RKO (cell line): ENCODE measurements at places on chromosomes 13 and 19.

- no peak for DNase-seq
Observed at GRCh38 chr19:35168196-35168595, 13.7 kb downstream of the FXYD5 start.

DNA sequence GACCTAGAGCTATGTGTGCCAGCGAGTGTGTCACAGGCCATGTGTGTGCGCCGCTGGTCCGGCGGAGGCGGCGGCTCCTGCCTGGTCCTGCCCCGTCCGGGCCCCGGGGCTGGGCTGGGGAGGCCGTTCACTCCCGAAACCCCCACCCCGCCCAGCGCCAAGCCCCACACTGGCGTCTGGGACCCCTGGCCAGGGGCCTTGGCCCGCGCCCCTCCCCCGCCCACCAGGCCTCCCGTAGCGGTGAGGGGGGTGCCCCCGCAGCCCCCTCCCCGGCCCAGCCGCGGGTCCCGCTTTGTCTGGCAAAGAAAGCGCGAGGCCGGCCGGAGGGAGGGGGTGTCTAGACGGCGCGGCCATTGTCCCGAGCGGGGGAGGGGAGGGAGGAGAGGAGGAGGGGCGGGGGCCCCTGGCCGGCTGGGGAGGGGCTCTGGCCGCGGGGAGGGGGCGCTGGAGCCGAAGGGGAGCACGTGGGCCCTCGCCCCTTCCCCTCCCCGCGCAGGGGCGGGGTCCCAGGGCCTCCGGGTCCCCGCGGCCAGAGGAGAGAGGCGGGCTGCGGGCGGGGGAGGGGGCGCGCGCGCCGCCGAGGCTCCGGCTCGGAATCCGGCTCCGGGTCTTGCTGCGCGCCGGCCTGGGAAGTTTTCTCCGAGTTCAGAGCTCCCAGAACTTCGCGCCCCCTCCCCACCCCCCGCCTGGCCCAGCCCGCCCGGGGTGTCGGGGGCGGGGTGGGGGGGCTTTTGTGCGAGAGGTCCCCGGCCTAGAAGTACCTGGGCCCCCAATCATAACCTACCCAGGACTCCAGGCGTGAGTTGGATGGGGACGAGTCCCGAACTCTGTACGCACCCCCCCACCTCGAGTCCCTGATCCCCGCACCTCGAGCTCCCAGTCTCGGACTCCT is 888 bp downstream of the NOTCH3 start:
- no peak for DNase-seq

GRCh38 chr13:106349080-106349931 is 186.2 kb downstream of the EFNB2 start:
- no peak for DNase-seq

- no peak for DNase-seq
Observed at GRCh38 chr13:51935326-51936171, 73.8 kb downstream of the CCDC70 start.
